ENCODE measurements at places on chromosomes 1 and 21. TPM values are rescaled to one million over a fixed set of nuclear protein-coding genes. Genes with fewer than 3 reads are reported as not detected.

Gene SLC66A1
- total RNA-seq = 8.5 TPM

DNA sequence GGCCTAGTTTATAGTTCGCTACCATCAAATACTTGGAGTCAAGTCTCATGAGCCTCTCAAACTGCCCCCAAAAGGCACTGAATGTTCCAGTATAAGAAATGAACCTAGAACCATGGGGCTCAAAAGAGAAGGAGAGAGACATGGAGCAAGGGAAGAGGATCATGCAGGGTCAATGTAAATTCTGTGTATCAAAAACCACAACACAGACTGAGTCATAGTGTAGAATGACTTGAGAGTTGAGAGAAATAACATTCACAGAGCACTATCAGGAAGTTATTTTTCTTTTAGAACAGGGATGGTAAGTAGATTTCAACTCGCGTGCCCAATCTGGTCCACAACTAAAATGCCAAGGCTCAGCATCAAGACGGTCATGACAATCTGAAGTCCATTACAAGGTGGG lies 59.8 kb downstream of the GNG12 start:
- DNase-seq = no peak

GRCh38 chr1:207097871-207098324 lies 6.1 kb upstream of the C4BPA start:
- DNase-seq = no peak

- DNase-seq = no peak
These were observed 258.2 kb upstream of the C1orf105 start for GRCh38 chr1:172162236-172162635.

- no peak for DNase-seq
These were observed 17.1 kb downstream of the OLIG2 start for GRCh38 chr21:33042812-33043211.

Gene CR1
- 39.4 TPM for total RNA-seq

GRCh38 chr21:34690793-34691175 lies 22.0 kb downstream of the CLIC6 start:
- DNase-seq = no peak

Gene FMO2
- not detected for total RNA-seq

- DNase-seq = no peak
These were observed 12.7 kb upstream of the CD101 start for GRCh38 chr1:116988908-116989307.

- no peak for DNase-seq
These were observed 9.6 kb upstream of the AMY2B start for GRCh38 chr1:103561643-103562395.

Gene SLC44A5
- 1.2 TPM for total RNA-seq

Gene DAB1
- not detected for total RNA-seq

Gene LCE1C
- total RNA-seq = not detected
